ENCODE measurements at places on chromosomes 11 and 22.

DNA sequence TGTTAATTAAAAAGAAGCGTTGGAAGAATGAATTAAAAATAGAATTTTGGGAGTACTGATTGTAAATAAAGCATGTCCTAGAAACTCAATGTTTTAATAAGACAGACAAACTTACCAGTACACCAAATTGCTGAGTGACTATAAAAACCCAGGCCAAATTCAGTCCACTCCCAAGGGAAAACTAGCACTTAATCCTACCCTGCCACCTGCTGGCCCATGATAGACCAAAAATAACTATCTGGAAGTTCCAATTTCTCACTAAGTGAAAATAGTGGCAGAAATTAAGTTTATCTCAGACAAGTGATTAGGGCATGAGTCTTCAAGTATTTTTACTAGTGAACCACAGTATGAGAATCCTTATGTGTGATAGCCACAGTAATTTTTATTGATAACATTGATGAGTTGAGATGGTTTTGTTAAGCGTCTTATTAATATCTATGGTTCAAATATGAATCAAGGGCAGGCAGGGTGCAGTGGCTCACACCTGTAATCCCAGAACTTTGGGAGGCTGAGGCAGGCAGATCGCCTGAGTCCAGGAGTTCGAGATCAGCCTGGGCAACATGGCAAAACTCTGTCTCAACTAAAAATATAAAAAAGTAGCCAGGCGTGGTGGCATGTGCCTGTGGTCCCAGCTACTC lies 9.8 kb upstream of the DDX10 start:
- DNase-seq = no peak

DNA sequence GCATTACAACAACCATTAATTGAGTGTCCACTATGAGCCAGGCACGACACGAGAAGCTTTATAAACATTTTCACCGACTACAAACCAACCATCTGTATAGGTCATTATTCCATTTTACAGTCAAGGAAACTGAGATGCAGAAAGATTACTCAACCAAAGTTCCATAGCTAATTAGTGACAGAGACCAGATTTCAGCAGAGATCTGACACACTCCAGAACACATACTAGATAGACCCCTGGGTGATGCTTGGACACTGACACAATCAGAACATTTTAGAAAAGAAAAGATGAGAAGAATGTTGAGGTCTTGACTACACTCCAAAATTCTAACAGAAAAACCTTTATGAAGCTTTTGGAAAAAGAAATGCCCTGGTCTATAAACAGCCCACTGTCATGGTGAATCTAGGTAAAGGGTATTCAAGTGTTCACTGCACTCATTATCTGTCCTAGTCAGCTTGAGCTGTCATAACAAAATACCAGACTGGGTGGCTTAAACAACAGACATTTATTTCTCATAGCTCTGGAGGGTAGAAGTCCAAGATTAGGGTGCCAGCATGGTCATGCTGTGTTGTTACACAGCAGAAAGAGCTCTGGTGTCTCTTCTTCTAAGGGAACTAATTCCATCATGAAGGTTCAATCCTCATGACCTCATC lies 89.0 kb downstream of the RELT start:
- DNase-seq = no peak

- DNase-seq = no peak
Observed at GRCh38 chr11:63719001-63719400, 37.7 kb downstream of the RTN3 start.

DNA sequence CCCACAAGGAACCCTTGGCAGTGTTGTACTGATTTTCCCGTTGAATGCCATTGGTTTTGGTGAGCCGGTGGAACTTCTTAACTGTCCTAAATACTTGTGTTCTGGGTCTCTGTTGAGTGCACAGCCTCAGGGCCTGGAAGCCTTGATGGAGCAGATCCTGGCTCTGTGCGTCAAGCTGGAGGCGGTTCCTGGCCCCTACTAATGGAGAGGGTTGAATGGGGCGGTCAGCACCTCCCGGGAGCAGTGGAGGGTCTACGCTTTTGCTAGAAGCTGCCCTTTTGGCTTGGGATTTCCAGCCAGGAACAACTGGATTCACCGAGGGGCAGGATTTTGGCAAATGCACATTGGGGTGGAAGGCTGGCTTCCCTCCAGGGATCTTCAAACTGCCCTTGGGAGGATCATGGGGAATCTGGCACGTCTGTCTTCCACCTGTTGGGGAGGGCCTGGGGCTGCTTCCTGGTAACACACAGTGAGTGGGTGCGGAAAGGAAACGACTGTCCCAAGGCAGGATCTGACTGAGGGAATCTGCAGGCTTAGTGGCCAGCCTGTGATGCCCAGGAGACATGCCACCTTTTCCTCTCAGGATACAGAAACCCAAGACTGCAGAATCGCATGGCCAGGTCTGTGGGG lies 6.9 kb upstream of the OSBPL5 start:
- DNase-seq = no peak

GRCh38 chr11:126418887-126419286 lies 63.4 kb downstream of the ST3GAL4 start:
- no peak for DNase-seq

- no peak for DNase-seq
Observed at GRCh38 chr22:25976356-25976755, 192.9 kb upstream of the SEZ6L start.

DNA sequence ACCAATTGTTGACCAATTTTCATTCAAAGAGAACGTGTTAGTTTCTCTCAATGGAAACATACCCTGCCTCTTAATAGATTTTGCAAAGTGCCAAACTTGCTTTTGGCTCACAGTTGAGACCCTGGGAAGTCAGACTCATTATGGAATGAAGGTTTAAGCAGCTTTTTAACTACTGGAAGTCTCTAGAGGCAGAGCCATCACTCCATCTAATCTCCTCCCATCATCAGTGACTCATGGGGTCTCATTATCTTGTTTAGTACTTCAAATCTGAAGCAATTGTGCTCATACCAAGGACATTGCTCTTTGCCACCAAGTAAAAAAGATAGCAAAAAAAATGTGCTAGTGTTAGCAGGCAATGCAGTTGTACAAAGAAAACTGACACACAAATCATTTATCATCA lies 537.1 kb upstream of the LRRC4C start:
- DNase-seq = no peak

GRCh38 chr22:45968751-45969413 lies 8.1 kb downstream of the WNT7B start:
- no peak for DNase-seq

DNA sequence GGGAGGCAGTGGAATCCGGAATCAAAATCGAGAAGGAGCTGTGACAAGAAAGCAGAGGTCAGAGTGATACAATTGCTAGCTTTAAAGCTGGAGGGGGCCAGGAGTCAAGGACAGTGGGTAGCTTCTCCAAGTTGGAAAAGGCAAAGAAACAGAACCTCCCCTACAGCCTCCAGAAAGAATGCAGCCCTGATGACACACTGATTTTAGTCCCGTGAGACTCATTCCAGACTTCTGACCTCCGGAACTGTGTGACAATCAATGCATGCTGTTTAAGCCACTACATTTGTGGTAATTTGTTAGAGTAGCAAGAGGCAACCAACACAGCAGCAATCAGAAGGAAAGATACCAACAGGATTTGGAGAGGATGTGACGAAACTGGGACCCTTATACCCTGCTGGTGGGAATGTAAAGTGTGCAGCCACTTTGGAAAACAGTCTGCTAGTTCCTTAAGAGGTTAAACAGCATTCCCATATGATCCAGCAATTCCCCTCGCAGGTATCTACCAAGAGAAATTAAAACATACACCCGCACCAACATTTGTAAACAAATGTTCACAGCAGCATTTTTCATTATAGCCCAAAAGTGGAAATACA lies 66.7 kb downstream of the DSCAML1 start:
- no peak for DNase-seq

DNA sequence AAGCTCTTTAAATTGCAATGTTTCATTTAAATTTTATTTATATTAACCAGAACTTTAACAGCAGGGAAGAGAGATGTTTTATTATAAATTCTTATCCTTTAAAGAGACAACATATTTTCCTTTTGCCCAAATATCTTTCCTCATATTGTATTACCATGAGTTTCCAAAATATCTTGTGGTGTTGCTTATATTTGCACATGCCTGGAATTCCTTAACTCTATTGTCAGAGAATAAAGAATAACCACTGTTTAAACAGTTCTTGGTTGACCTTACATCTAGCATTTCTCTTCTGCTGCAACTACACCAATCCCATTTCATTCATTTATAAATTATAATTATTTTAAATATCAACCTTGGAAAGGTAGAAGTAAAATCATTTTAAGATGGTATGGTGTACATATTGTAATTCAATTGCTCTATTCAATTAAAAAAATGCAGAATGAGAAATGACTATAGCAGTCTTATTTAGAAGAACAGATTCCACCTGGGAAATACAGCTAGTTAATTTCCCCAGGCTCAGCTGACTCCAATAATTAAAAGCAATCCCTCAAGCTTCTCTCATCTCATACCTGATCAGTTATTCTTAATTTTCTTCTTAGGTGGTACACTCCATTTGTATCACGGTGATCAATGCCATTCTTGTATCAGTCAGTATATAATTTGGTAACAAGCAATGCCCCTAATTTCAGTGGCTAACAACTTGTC lies 923.3 kb downstream of the KCNA4 start:
- DNase-seq = no peak

DNA sequence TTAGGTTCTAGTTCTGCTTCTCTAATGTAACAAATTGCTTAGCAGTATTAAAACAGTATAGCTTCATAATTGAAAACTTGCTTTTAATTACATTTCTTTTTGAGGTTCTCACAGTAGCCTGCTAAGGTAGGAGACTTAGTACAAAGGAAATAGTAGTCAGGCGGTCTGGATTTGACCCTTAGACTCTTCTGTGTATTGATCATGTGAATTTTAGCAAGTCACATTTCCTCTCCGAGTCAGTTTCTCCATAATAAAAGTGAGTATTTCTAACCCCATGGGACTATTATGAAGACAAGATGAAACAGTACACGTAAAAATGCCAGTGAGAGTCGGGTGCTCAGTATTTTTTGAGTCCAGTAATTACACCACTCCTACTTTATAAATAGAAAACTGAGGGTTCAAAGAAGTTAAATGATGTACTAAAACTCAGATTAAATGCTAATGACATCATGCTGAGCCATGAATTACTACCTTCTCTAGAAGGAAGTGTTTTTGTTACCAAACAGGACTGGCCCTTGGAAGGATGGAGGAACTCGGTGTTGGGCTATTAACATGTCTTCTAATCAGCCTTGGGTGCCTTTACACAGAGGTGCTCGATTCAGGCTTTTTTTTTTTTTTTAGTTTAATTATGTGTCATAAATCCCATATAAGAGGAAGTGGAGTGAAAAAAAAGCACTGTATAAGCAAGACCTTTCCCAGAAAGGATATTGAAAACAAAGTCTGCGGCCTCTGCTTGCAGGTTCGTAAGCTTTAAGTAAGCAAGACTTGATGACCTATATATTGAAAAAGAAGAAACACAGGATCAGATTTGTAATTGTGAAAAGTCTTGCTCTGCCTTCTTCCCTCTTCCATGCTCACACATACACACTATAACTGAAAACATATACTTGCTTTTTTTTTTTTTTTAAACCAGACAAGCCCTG lies 109.0 kb downstream of the EMSY start:
- DNase-seq = no peak

DNA sequence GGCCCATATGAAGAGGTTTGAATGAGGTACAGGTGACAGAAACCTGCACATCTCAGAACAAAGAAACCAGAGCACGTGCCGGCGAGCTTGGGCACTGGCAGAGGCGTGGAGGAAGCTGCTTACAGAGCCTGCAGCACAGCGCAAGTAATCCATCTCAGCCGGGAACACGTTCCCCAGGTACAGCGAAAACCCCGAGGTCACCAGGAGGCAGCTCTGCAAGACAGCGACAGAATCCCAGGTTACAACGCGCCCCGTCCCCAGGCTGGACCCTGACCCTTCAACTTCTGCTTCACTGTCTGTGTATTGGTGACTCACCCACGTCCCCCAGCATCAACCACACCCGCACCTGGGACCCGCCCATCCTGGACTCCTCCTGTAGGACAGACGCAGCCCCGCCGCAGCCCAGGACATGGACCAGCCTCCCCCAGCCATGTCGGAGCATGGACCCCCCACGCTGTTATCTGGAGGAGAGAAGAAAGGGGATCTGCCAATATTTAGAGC lies 2.2 kb downstream of the MLC1 start:
- no peak for DNase-seq

GRCh38 chr11:96284917-96285316 lies 58.1 kb downstream of the MAML2 start:
- no peak for DNase-seq

DNA sequence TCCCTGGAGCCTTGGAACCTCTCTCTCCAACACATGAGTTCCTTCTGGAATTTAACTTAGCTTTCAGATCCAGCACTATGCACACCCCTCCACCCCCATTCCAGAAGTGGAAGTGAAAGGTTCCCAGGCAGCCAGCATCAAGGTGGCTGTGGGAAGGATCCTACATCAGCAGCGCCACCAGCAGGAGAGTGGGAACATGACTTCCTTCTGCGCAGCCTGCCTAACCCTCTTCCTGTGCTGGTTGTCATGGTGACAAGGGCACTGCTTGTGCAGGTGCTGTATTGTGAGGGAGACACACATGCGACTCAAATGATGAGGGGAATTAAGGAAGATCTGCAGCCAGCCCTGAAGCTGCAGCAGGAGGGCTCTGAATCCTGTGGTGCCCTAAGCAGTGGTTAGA lies 904.5 kb upstream of the API5 start:
- DNase-seq = no peak

GRCh38 chr22:26383968-26384556 lies 45.0 kb upstream of the ASPHD2 start:
- DNase-seq = no peak

GRCh38 chr22:30878516-30879414 lies 89.8 kb downstream of the MORC2 start:
- no peak for DNase-seq

GRCh38 chr11:65243797-65244196 lies 18.0 kb upstream of the POLA2 start:
- no peak for DNase-seq
